ENCODE measurements at places on chromosomes 6 and 20.

DNA sequence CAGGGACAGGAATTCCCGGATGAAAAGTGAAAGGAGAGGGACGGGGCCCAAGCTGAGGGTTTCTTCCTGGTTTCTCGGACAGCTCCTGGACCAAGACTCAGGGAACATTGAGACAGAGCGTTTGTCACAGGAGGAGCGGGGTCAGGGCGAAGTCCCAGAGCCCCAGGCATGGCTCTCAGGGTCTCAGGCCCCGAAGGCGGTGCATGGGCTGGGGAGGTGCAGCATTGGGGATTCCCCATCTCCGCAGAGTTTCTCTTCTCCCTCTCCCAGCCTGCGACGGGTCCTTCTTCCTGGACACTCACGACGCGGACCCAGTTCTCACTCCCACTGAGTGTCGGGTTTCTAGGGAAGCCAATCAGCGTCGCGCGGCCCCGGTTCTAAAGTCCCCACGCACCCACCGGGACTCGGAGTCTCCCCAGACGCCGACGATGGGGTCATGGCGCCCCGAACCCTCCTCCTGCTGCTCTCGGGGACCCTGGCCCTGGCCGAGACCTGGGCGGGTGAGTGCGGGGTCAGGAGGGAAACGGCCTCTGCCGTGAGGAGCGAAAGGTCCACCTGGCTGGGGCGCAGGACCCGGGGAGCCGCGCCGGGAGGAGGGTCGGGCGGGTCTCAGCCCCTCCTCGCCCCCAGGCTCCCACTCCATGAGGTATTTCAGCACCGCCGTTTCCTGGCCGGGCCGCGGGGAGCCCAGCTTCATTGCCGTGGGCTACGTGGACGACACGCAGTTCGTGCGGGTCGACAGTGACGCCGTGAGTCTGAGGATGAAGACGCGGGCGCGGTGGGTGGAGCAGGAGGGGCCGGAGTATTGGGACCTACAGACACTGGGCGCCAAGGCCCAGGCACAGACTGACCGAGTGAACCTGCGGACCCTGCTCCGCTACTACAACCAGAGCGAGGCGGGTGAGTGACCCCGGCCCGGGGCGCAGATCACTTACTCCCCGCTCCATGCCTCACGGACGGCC is 54.6 kb upstream of the POLR1H start:
- DNase-seq: peak; percentile 52

DNA sequence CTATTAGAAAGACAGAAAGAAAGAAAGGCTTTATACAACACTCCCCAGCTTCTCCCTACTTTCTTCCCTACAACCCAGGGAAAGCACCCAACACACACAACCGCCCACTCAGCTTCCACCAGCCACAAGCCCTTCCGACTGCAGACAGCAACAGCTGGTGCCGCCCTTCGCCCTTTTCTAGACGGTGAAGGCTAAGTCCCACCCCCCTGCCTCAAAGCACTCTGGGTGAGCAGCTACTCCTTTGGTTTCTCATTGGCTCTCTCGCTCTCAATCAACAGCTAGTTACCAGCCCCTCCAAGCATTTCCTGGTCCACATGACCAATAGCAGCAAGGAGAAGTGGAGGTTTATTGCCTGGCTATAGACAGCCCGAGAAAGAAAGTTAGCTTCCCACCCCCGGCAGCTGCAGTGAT is 230.1 kb upstream of the MOCS1 start:
- DNase-seq: no peak

DNA sequence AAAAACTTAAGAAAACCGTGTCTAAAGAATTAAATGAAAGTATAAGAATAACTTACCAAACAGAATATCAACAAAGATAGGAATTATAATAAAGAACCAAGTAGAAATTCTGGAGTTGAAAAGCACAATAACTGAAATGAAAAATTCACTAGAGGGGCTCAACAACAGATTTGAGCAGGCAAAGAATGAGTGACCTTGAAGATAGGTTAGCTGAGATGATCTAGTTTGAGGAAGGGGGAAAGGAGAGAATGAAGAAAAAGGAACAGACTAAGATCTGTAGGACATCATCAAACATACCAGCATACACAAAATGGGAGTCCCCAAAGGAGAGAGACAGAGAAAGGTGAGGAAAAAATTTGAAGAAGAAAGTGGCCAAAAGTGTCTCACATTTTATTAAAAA is 37.7 kb upstream of the TULP1 start:
- no peak for DNase-seq

GRCh38 chr6:26611599-26611998 is 14.8 kb downstream of the ABT1 start:
- no peak for DNase-seq

GRCh38 chr6:99993146-99993532 is 884 bp downstream of the MCHR2 start:
- DNase-seq: no peak

- DNase-seq: no peak
Observed at GRCh38 chr6:151904631-151905030, 97.1 kb downstream of the ESR1 start.

DNA sequence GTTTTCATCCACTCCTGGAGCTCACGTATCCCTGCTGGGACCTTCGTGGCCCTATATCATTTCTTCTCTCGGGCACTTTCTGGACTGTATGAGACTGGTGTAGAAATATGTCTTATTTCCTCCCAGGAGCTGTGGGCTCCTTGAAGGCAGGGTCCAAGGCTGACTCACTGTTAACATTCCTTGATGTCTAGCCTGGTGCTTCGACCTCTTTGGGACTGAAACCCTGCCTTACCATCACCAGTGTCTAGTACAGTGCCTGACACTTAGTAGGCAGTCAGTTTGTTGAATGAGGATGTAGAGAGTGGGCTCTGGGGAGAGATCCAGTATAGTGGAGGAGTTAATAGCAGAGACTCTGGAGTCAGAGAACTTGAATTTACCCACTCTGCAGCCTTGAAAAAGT is 23.6 kb downstream of the POFUT1 start:
- no peak for DNase-seq

DNA sequence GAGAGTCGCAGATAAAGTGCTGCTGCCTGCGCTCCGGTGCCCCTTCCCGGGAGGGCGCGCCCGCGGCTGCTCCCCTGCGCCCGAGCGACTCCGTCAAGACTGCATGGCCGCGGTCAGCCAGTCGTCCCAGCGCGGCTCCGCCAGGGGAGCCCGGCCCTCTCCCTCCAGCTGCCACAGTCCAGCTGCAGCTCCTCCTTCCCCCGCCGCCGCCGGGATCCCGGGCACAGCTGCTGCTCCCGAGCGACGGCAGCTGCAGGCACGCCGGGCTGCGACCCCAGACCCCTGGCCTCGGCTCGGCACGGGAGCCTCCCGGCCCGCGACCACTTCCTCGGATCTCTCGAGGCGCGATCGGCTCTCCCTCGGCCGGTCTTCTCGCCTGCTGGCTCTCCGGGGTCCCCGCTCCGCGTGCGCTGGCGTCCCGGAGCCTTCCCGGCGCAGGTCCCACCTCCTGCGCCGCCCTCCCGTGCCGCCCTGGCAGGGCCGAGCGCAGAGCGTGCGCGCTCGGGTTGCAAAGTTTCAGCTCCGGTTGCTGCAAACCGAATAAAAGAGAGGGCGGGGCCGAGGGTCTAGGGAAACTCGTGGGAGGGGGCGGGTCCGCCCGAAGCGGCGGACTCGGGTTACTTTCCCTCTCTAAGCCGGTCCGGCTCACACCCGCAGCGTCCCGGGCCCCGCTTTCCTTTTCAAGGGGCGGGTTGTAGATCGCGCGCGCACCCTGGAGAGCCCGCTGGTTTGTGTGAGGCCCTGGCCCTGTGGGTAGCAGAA is at the start of gene CNKSR3:
Gene CNKSR3 (minus strand): TSS at position 542 of the 762 bp plus-strand sequence. CDS start 571 bp downstream, outside the sequence.
- peak; percentile 97 for DNase-seq

DNA sequence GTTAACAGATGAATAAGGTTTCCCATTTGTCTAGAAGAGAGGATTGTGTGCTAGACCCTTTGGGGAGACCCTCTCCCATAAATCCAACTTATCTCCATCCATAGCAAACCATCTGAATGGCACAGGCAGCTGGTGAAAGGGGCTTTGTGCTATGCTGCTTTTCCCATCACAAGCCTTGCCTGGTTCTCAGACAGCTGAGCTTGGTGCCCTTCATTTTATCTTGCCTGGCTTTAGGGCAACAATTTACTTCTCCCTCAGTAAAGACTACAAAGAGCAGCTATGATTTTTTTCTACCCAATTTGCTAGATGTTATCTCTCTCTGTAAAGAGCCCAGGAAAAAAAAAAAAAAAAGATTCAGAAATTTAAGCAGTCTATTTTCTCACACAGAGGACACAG is 117.0 kb upstream of the COL21A1 start:
- DNase-seq: no peak

DNA sequence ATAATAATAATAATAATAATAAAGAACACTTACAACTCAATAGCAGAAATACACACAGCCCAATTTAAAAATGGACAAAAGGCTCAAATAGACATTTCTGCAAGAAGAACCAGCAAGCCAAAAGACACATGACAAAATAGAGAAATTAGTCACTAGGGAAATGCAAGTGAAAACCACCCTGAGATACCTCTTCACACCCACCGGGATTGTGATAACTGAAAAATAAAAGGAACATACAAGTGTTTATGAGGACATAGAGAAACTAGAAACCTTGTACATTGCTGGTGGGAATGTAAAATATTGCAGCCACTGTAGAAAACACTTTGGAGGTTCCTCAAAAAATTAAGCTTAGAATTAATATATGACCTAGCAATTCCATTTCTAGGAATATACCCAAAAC is 59.2 kb downstream of the ZDHHC14 start:
- DNase-seq: no peak

- no peak for DNase-seq
Observed at GRCh38 chr6:167161851-167162467, 4.2 kb upstream of the GPR31 start.

DNA sequence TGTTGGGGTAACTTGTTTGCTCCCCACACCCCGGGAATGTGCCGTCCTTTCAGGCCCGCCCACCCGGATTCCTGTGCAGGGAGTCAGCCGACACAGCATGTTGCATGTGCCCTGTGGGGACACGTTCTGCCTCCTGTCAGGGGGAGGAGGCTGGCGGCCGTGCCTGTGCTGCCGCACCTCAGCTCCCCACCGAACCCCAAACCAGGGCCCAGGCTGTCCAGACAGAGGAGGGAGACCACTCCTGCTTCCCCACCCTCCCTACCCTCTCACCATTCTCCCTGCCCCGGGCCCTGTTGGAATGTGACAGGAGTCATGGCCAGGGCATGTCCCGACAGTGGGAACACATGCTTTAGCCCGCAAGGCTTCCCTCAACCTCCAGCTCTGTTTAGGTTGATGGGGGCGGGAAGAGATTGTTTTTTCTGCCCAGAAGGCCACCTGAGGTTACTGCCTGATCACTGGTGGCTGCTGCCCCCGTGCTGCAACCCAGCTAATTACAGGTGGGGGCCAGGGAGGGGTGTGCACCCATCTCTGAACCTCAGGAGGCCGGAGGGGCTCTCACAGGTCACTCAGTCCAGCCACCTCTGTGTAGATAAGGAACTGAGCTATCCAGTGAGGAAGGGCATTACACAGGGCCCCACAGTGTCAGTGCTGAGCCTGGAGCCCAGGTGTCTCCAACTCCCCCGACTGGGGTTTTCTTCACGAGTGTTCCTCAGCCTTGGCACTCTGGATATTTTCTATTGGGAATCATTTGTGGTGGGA is 13.6 kb downstream of the LRRC73 start:
- no peak for DNase-seq

DNA sequence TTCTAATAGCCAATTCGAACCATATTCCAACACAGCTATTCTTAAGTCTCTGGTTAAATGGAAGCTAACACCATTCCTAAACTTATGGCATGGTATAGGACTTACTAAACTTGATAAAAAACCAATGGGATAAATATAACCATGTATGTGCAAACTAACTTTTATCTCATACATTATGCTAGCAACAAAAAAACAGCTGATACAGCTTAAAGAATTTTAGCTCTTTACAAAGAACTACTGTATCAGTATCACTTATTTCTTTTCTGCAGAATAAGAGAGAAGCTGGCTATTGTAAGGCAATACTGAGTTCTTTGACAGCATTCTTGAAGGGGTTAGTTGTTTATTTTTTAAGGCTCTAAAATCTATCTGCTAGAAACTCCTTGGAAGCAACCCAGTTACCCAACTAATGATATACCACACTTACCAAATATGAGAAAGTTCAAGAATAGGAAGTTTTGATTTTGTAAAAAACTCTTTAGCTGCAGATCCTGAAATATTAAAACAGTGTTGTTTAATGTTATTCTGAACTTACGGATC is 44.9 kb downstream of the REPS1 start:
- no peak for DNase-seq

DNA sequence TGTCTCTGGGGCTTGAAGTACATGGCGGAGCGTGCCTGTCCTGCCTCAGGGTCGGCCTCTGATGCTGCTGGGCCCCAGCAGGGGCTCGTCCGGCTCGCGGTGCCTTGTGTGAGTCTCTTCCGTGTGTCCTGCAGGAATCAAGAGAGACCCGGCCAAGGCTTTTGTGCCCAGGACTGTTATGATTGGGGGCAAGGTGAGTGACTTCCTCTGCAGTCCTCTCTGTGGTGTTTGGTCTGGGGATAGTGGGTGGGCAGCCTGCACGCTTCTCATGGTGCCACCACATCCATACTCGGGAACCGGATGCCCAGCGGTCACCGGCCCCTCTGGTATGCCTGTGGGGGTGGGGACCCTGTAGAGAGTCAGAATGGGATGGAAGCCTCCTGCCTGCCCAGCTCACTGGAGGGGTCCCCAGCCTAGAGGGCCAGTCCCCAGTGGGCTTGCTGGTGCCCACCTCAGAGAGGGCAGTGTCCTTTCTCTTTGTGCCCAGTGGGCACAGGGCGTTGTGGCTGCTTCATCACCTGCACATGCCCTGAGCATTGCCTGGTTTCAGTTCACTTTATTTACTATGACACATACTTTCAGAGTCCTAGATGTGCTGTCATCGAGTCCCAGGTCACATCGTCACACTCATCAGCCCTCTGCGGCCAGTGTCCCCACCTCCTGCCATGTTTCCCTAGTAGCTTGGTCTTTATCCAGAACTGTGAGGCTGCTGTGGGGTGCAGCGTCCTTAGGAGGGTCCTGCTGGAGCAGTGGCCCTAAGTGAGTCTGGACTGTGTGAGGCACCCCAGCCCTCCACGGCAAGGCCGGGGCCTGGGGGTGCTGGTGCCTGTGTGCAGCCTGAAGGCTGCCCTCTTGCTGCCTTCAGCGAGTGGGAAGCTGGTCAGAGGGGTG is 40.7 kb downstream of the PYGB start:
- DNase-seq: no peak

GRCh38 chr20:19932170-19932667 is 84.9 kb upstream of the NAA20 start:
- no peak for DNase-seq

GRCh38 chr20:50213531-50214106 is 23.0 kb downstream of the CEBPB start:
- no peak for DNase-seq

- peak; percentile 63 for DNase-seq
Observed at GRCh38 chr20:35942243-35942642, 12.1 kb downstream of the SCAND1 start.

GRCh38 chr20:37999526-38000263 is 33.6 kb downstream of the TTI1 start:
- no peak for DNase-seq

GRCh38 chr20:31475472-31476293 is 595 bp downstream of the REM1 start:
- DNase-seq: no peak
